ENCODE measurements at places on chromosomes 2 and 18. TPM values are rescaled to one million over a fixed set of nuclear protein-coding genes. Genes with fewer than 3 reads are reported as not detected.

- DNase-seq: peak; percentile 37
These were observed 72.0 kb upstream of the ZCCHC2 start for GRCh38 chr18:62450546-62451410.

DNA sequence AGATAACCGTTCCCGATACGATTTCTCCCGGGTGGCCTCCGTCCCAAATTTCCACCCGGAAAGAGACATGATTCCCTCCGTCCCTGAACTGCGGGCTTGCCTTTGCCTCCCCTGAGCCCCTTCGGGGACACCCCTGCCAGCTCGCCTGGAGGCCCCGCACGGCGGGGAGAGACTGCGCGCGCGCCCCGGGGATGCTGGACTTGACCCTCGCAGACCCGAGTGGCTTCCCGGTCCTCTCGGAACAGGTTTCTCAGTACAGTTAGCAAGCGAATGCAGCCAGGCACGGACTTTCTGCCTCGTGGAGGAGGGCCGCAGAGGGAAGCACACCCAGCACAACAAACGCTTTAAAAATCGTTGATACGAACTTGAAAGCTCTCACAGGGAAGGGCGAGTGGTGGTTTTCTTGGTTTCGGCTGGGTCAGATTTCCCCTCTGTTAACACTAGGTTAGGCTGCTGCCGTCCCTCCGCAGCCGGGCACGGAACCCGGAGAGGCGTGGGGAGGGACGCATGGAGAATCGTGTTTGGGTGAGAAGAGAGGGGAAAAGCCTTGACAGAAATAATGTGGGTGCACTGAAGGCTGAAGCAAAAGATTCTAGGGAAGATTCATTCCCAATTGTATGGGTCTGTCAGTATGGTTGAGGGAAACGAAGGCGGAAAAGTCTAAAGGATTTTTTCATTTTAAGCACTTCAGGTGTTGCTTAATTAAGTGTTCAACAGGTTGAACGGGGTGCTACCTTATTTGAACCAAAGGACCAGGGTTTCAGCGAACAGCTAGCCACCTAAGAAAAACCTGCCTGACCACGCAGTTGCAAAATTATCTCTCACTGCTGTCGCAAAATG is 916 bp downstream of the TNFRSF11A start:
- DNase-seq: no peak

DNA sequence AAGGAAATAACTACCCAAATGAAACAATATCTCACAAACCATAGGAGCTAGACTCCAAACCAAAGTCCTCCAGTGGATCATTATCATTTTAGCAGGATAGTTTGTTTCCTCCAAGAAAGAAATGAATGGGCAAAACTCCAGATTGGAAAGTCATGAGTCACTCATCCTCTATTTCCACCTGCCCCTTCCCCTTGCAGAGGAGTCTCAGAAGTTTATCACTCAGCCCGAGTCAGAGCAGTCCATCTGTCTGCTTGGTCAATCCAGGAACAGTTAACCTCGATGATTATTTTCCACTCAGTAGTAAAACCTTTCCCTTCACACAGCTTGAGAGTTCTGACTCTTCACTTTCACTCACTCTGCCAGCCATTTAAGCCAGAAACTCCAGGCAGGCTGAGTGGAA is 462.2 kb downstream of the BCL11A start:
- DNase-seq: peak; percentile 3

- no peak for DNase-seq
These were observed 84.0 kb downstream of the HDAC4 start for GRCh38 chr2:239316562-239317465.

GRCh38 chr2:225074919-225075681 is 32.8 kb upstream of the DOCK10 start:
- no peak for DNase-seq

- no peak for DNase-seq
These were observed 61.2 kb upstream of the ZCCHC2 start for GRCh38 chr18:62461591-62461990.

DNA sequence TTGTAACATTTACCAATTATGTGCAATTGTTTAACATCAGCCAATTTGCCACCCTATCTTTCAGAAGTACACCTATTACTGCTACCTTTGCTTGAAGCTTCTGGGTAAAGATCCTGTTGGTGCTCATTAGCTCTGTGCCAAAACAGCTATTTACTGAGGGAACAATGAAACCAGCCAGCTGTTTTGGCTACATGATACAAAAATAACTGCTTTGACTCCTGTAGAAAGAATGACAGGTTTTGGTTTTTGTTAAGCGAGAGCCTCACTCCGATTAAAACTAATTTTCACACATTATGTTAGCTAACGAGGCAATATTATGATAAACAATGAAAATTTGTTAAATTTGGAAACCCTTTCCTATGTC is 907.0 kb downstream of the EPHA4 start:
- no peak for DNase-seq

GRCh38 chr2:200943527-200944105 is 19.8 kb downstream of the ORC2 start:
- no peak for DNase-seq

DNA sequence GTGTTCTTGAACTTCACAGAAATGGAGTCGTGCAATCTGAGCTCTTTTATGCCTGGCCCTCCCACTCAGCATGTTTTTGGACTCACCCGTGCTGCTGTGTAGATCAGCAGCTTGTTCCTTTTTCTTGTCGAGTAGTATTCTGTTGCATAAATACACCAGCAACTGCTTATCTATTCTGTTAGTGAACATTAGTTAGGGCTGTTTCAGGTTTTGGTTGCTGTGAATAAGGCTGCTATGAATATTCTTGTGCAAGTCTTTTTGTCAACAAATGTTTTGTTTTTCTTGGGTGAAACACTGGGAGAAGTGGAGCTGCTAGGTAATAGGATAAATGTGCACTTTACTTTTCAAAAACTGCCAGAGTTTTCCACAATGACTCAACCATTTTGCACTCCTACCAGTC is 15.3 kb upstream of the CIDEA start:
- no peak for DNase-seq

- no peak for DNase-seq
These were observed 50.3 kb upstream of the LRRTM1 start for GRCh38 chr2:80354858-80355257.

DNA sequence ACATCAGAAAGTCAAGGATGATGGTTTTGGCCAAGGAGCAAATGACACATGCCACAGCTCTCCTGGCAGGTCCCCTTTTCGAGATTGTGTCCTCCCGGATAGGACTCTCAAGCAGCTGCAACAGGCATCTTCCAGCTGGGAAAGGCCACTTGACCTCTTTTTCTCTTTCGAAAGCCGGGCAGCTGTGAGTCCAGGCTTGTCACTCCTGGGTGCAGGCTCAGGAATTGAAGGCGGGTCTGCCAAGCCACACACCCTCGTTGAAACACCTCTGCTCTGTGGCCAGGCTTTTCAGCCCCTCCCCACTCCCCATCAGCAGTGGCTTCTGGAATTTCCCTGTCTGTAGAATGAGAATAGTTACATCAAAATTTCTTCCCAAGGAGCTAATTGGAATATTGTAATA is 98.0 kb downstream of the CCDC138 start:
- no peak for DNase-seq

- DNase-seq: no peak
These were observed 98.4 kb upstream of the OSR1 start for GRCh38 chr2:19456705-19457309.

GRCh38 chr18:57585855-57586250 is 649 bp downstream of the FECH start:
- DNase-seq: no peak

- DNase-seq: no peak
These were observed 115.0 kb downstream of the SMAD7 start for GRCh38 chr18:48835745-48836170.

GRCh38 chr2:25304826-25305596 is 36.7 kb downstream of the DNMT3A start:
- no peak for DNase-seq

- DNase-seq: no peak
These were observed 209.9 kb downstream of the RNF144A start for GRCh38 chr2:7127156-7127555.

DNA sequence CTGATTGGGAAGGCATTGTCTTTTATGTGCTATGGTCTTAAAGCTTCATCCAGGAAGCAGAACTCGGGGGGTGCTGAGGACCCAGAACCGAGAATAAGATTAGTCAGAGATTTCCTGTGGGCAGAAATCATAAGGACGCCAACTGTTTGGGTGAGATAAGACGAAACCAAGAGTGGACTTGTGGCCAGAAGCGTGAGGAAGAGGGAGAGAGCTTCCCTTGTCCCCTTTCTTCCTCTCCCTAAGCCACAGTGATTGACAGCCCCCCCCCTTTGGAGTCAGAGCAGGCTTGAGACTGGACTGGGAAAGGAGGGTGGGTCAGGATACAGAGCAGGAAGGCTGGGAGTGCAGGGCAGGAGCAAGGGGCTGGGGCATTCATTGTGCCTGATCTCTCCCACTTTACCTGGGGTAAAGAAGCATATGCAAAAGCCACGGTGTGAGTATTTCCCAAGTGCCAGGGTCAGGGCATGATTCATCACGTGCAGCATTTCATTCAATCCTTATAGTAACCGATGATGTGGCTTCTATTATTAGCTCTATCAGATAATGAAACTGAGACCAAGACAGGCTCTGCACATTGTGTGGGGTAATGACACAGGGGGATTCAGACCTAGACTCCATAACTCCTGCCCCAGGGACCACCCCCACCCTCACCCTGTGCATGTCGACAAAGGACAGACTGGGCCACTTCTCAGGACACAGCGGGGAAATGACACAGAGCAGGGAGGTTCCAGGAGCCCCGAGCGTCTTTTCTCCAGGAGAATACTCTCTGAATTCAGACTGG is 3.0 kb upstream of the IL1RN start:
- no peak for DNase-seq

DNA sequence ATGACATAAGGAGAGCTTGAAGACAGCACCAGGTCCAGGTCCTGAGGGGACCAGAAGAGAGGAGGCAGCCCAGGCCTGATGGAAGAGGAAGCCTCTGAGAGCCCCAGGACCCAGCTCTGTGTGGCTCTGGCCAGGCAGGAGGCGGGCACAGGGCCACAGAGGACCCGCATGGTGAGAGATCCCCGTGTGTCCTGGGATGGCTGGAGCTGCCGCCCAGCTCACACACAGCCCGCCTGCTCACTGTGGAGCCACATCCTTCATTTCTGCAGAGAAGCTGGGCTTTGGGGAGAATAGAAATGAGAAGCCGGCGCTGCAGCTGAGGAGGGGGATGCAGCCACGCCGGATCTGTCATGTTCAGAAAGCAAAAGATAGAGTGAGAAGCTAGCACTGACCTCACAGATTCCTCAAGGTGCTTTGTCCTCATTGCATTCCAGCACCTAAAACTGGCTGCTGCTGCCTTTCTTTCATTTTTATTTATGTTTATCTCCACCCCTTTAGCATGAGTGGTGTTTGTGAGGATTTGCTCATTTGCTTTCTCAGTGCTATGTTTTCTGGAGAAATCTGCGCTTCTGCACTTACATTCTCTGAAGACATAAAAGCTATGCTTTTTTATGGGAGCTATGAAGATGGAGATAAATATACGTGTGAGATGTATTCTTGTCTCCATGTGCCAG is 307.6 kb upstream of the MYT1L start:
- no peak for DNase-seq

GRCh38 chr18:48672671-48673340 is 134.0 kb downstream of the CTIF start:
- no peak for DNase-seq

GRCh38 chr2:68366083-68366560 is 1.0 kb downstream of the PLEK start:
- no peak for DNase-seq

DNA sequence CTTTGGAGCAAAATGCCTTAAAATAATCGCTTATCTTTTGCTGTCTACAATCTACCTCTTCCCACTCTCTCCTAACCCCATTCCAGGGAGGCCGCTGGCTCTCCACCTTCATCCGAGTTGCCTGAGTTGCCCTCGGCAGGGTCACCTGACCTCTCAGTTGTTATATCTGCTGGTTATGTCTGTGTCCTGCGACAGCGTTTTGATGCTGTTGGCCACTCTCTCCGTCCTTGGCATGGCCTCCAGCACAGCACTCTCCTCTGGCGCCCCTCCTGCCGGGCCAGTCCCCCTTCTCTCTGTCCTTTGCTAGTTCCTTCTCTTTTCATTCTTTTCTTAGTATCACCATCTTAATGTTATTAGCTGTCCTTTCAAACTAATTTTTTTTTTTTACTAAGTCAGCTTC is 41.6 kb downstream of the TRAF3IP1 start:
- DNase-seq: no peak

DNA sequence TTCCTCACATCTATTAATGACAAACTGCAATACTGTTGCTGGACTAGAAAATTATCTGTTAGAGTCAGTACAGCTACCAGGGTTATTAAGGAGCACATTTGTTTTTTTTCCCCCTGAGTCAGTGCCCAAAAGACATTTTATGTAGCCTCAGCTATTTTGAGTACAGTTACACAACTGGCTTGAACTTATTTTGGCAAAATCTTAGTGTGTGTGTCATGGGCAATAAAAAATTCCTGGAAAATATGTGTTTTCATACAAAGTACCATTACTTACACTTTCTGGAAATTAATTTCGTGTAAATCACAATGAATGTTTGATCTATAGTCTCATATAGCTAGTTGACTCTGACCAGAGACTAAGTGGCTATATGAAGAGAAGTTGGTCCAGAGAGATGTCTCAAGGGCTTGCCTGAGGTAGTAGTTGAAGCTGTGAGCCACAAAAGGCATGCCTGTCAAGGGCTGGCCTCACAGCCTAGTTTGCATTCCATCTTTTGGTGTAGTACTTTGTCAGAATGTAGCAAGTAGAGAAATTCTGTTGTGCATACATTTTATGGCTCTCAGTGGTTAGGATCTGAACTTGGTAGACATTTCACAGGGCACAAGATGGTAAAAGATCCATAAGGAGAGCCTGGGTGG is 283.4 kb downstream of the MTX2 start:
- peak; percentile 45 for DNase-seq

DNA sequence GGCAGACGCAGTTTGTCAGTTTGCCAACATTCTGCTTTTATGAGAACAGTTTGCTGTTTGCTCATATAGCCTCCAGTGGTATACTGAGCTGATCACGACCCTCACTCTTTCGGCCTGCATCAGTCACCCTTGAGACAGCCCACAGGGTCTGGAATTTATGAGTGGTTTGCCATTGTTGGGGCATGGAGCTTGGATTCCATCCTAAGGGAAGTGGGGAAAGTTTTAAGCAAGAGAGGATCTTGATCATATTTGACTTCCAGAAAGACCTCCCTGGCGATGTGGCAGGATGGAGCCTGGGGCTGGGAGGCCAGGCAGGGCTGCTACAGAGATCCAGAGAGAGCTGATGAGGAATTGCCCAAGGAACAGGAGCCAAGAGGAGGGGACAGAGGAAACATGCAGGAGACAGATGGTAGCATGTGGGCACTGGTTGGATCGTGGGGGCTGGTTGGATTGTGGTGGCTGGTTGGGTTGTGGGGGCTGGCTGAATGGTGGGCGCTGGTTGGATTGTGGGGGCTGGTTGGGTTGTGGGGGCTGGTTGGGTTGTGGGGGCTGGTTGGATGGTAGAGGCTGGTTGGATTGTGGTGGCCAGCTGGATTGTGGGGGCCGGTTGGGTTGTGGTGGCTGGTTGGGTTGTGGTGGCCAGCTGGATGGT is 27.3 kb upstream of the GPR17 start:
- no peak for DNase-seq

- no peak for DNase-seq
These were observed 122.6 kb downstream of the CTIF start for GRCh38 chr18:48661421-48661820.

GRCh38 chr2:175880-176820 is 87.7 kb downstream of the SH3YL1 start:
- peak; percentile 41 for DNase-seq

Gene CHRNG
- not detected for total RNA-seq

Gene FEV
- total RNA-seq: not detected

Gene HOXD13
- total RNA-seq: not detected

Gene COLEC12
- total RNA-seq: not detected

Gene STARD7
- total RNA-seq: 110 TPM

Gene SLC16A14
- 0.92 TPM for total RNA-seq

All from foreskin keratinocyte (primary cell).